ENCODE measurements at places on chromosomes 16 and 17.

GRCh38 chr16:10981697-10982216 lies 37.4 kb downstream of the CLEC16A start:
- peak; percentile 45 for DNase-seq

DNA sequence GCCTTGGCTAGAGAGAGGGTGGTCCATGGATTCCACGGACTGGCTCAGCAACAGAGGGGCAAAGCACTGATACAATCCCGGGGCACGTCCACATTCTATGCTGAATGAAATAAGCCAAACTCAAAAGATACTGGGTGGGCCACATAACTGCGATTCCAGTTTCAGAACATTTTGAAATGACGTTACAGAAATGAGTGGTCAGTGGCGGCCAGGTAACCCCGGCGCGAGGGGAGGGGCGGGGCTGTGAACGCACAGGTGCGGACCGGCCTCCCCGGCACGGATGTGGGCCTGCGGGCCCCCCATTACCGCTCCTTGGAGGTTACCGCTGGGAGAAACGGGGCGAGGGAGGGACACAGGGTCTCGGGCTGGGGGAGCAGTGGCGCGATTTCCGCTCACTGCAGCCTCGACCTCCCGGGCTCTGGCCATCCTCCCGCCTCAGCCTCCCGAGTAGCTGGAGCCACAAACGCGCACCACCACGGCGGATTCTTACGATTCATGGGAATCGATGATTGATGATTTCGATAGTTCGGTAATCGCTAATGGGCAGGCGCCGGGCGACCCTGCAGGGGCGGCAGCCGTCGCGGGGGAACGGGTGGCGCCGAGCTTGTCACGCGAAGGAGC lies 559 bp downstream of the MVD start:
- DNase-seq = no peak

DNA sequence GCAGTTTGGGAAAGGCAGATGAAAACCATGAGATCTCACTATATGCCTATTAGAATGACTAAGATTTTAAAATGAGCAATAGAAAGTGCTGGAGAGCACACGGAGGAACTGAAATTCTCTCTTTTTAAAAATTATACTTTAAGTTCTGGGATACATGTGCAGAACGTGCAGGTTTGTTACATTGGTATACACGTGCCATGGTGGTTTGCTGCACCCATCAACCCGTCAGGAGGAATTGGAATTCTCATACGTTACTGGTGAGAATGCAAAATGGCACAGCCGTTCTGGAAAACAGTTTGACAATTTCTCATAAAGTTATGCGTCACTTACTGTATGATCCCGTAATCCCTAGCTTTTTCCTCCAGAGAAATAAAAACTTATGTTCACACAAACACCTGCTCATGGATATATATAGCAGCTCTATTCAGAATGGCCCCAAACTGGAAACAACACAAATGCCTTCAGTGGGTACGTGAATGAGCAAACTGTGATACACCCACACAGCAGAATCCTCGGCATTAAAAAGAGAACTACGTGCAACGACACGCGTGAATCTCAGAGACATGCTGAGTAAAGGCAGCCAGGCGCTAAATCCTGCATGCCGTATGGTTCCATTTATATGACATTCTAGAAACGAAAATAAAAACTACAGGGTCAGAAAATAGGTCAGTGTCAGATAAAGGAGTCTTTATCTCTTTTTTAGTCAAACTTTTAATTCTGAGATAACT lies 11.8 kb downstream of the PIK3R6 start:
- no peak for DNase-seq

DNA sequence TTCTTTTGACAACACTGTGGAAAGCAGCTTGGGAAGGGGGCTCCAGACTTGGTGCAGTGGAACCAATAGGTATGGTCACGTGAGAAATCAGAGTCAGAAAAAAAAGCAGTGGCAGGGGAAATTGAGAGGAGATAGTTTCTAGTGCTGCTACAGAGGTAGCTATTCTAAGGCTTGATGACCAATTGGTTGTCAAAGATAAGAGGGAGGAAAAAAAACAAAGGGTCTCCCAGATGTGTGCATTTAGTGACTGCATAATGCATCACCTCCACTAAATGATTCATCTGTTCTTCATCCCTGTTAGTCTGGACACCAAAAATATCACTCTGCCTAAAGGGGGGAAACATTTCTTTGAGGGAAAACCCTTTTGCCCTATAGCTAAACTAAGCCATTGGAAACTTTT lies 56.5 kb downstream of the PIGL start:
- no peak for DNase-seq

DNA sequence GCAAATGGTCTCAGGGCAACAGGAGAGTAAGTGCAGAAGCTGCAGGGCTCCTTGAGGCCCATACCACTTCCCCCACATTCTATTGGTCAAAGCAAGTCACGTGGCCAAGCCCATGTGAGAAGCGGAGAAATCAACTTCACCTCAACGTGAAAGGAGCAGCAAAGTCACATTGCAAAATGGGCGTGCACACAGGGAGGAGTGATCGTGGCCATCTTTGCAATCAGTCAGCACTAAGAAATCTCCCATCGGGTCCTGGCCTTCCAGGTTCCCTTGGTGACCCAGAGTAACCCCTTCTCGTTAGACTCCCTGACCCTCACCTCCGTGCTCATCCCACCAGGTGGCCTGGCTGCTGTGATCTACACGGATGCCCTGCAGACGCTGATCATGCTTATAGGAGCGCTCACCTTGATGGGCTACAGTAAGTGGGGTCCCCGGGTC lies 38.0 kb downstream of the SLC5A11 start:
- no peak for DNase-seq

GRCh38 chr17:79819085-79819484 lies 20.2 kb downstream of the CBX4 start:
- no peak for DNase-seq

DNA sequence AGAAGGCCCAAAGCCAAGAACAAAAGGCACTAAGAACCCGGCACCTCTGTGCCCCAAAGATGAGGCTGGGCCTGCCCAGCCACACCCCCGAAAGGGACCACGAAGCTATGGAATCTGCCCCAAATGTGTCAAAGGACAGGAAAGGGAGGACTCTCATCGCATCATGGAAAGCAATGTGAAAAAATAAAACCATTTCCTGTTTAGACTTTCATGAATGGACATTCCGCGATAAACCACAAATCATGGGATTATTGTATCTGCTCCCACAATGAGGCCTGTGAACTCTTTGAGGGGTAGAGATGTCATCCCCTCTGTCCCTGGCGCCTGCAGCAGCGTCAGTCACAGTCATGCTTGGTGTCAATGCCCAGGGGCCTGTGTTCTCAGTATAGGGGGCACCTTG lies 135.0 kb downstream of the COPRS start:
- no peak for DNase-seq

GRCh38 chr17:73030501-73030921 lies 62.0 kb downstream of the SLC39A11 start:
- DNase-seq = no peak

GRCh38 chr17:325270-326009 lies 27.2 kb downstream of the RPH3AL start:
- DNase-seq = no peak

DNA sequence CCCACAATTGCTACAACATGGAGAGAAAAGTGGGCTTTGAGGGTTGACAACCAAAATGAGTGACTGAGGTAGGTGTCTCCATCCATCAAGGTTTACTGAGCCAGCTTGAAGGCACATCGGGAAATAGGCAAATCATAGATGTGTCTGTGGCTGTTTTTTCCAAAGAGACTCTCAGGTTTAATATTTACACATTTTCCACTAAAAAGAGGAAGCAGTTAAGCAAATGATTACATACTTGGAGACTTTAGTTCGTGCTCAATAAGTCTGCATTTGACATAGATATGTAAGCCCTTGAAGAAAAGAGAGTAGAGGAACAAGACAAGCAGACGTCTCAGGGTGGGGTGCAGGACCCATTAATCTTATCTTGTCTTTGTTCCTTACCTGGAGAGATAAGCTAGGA lies 148.9 kb upstream of the COX10 start:
- no peak for DNase-seq

DNA sequence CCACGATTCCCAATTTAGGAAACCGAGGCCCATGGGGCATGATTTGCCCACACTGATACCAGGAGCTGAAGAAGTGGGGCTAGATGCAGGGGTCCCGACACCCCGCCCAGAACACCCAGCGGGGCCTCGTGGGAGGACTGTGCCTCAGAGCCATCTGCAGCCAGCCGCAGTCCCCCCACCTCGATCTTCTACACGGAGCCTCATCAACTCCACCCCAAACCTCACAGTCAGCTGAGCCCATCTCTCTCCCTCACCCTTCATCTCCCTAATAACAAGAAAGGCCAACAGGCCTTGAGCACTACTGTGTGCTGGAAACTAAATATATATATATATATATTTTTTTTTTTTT lies 4.2 kb downstream of the ITGAE start:
- DNase-seq = no peak

GRCh38 chr16:2592786-2593185 lies 55.0 kb downstream of the PDPK1 start:
- no peak for DNase-seq

DNA sequence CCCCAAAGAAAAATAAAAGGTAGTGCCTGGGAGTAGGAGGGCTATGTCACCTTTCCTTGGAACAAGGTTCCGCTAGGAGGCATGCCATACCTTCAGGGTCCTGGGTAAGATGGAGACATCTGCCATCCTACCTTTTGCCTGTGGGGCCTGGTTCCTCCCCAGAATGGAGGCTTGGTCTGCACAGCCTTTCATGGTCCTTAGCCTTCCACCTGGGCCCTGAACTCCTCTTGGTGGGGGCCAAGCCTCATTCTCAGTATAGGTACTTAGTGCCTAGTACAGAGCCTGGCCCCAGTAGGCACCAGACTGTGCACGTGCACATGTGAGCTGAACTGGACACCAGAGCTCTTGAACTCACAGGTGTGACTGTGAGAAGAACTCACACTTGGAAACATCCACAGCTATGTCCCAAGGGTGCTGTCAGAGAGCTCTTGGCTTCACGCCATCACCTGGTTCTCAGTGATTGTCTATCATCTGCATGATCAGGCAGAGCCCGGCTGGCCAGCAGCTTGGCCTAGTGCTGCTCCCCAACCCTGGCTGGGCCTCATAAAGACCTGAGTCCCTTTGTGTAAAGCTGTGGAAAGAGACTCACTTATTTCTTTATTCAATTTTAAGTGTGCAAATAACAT lies 143.2 kb downstream of the SOCS1 start:
- DNase-seq = no peak

- no peak for DNase-seq
These were observed 1.5 kb downstream of the CASKIN1 start for GRCh38 chr16:2194852-2195321.

- DNase-seq = no peak
These were observed 14.7 kb downstream of the RABEP2 start for GRCh38 chr16:28910086-28911031.

DNA sequence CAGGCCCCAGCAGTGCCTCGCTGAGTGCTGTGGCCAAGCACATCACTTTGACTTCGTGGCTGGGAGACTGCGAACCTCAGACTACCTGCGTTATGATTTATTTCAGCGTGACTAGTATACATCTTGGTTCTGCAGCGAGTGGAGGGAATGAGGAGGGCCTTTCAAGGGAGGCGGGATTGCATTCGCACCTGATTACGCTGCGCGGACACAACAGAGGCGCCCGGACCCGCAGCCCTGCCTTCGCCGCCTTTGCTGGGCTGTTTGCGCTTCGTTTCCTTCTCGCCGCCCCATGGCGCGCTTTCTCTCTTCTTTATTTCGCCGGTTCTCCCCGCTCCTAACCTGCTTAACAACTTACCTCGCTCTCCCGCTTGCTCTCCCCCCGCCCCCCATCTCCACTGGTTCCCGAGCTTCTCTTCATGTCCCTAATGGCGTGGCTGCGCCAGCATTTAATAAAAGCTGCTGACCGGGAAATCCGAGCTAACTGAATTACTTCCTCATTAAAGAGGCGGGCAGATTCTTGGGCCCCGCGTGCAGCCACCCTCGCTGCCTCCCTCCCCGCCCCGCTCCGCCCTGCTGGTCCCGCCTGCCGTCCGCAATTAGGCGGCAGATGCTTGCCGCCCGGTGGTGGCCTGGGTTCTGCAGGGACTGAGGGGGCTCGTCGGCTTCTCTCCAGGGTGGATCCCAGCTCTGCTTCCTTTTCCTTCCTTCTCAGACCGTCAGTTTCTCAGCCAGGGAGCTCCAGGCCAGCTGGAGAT lies 257.6 kb upstream of the SDK2 start:
- DNase-seq = peak; percentile 18

- no peak for DNase-seq
These were observed 147.9 kb downstream of the STX8 start for GRCh38 chr17:9427465-9428315.

GRCh38 chr17:77200711-77201110 lies 59.9 kb downstream of the SEC14L1 start:
- DNase-seq = no peak

- DNase-seq = no peak
These were observed 5.0 kb downstream of the NOTUM start for GRCh38 chr17:81955756-81956544.

DNA sequence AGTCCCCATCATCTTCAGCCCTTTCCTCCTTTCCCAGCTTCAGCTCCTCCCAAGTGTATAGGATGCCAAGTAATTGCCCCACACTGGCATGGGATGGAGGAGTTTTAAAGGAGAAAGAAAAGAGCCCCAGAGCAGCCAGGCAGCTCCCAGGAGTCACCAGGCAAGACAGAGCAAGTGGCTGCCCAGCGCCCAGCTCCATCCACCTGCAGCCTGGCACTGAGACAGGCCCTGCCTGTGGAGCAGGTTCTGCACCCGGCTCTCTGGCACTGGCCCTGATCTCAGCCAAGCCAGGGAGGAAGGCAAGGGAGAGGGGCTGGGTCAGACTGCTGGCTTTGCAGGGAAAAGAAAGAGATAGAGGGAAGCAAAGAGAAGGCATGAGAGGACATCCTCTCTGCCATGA lies 21.7 kb downstream of the FOXN1 start:
- DNase-seq = no peak

- no peak for DNase-seq
These were observed 172.4 kb downstream of the ABCA8 start for GRCh38 chr17:68782789-68783188.

DNA sequence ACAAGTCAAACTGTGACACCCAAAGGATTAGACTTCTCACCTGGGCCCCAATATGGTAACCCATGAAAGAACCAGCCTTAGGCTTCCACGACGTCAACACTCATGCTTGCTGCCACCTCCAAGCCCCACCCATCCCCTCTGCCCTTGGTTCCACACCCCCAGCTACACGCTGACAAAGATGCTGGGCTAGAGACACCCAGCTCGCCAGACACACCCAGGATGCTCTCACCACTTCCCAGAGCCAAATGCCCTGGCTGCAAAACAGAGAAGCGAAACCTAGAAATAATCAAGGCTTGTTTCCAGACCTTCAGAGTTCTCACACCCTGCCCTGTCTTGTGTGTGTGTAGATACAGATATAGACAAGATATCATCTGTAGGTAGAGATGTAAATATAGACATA lies 26.0 kb upstream of the ADCY9 start:
- DNase-seq = no peak

- no peak for DNase-seq
These were observed 92.7 kb downstream of the TMEM100 start for GRCh38 chr17:55629995-55630394.

All from stimulated activated CD4-positive, alpha-beta T cell treated with anti-CD3 and anti-CD28 coated beads, Interleukin-2, amount 100 ng/mL, for 48 hours (primary cell).